ENCODE measurements at places on chromosomes 1 and 21.

- no peak for DNase-seq
Measured at GRCh38 chr1:12053752-12054548, 9.2 kb upstream of the TNFRSF8 start.

DNA sequence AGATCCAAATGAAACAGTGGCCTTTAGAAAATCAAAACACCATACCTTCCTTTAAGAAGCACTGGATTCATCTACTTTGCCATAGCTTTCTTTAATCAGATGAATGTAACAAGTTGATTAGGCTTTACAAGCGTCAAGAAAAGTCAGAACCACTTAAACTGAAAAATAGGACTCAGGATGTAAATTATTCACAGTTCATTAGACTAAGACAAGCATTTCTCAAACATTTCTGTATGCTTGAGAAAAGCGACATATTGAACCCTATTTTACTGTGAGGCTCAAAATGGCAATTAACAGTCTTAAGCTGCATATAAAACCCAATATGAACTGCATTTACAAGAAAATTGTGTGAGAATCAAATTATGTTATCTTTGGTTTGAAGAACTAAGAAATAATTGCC lies 256.7 kb upstream of the SNX7 start:
- no peak for DNase-seq

- no peak for DNase-seq
Measured at GRCh38 chr1:106465666-106466065, 590.8 kb upstream of the PRMT6 start.

DNA sequence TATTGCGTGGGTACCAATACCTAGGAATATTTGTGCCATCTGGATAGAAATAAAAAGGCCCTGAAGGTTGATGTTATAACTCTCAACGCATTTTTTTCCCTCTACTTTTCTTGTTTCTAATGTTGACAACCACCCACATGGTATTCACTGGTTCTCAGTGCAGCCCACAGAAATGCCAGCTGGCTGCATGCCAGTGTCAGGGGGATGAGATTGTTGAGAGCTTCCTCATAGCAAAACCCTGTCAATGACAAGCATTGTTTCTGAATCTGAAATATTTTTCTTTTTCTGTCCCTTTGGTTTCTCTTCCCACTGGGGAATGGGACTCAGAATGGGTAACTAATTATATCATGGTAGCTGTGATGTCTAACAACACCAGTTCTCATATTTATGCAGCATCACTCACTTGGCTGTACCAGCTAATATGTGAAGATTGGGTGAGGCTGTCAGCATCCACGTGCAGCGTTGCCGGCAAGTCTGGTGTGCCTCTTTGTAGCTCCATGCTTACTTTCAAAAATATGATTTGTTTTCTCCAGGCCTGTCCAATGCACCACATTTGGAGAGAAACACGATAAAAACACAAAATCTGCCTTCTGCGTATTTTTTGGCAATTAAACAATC lies 284.6 kb downstream of the PTBP2 start:
- DNase-seq = no peak

DNA sequence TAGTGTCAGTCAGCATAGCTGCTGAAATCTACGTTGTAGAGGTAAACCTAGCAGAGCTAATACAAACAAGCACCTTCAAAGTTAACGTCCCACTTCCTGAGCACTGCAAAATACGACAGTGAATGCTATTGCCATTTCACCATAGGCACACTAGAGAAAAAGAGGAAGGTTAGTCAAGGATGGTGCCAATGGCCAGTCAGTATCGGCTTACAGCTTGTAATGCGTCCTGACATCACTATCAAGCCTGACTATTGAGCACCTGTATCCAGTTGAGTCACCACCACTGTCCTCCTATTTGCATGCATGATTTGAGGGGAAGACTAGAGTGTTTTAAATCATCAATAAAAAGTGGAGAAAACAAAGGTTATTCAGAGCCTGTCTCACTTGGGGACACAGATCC lies 34.4 kb downstream of the NUCKS1 start:
- no peak for DNase-seq

DNA sequence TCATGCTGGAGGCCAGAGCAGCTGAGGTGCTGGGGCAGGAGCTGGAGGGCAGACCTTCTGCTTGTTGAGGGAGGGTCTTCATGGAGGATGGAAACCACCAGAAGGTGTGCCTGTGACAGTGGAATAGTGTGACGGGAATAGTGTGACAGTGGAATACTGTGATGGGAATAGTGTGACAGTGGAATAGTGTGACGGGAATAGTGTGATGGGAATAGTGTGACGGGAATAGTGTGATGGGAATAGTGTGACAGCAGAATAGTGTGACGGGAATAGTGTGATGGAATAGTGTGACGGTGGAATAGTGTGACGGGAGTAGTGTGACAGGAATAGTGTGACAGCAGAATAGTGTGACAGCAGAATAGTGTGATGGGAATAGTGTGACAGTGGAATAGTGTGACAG lies 325.1 kb downstream of the HHAT start:
- DNase-seq = no peak

Data from esophagus squamous epithelium (tissue), 5 donors.